Aorta (tissue), 5 donors: ENCODE measurements at places on chromosomes 3 and 15. TPM values are rescaled to one million over a fixed set of nuclear protein-coding genes. Genes with fewer than 3 reads are reported as not detected.

The DUOXA2 gene
- 0.13 TPM for polyA plus RNA-seq

The JMJD7 gene
- 10.5 TPM for polyA plus RNA-seq

DNA sequence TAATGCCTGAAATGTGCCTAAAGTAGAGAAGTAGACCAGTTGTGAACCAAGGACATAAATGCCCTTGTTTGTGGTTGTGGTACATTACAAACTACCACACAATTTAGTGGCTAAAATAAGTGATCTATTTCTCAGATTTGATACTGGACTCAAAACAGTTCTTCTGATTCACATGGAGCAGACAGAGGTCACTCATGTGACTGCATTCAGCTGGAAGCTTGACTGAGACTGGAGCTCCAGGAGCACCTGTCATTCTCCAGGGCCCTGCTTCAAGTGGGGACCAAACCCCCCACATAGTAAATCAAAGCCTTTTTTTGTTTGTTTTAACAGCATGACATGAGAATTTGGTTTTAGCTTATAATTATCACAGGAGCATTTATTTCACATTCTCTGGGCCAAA, 301.2 kb downstream of the OXSM start:
- no peak for DNase-seq

GRCh38 chr15:61248790-61249189, 19.7 kb upstream of the RORA start:
- no peak for DNase-seq

DNA sequence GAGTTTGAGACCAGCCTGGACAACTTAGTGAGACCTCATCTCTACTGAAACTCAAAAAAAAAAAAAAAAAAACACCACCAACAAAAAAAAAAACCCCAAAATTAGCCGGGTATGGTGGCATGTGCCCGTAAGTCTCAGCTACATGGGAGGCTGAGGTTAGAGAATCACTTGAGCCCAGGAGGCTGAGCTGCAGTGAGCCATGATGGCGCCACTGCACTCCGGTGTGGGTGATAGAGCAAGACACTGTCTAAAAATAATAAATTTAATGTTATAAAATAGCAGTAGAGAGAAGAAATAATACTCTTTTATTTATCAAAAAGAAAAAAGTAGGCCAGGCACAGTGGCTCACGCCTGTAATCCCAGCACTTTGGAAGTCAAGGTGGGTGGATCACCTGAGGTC, 17.4 kb downstream of the RCCD1 start:
- DNase-seq, result no peak

- DNase-seq, result no peak
Observed at GRCh38 chr15:57890351-57890750, 175.2 kb downstream of the ALDH1A2 start.

DNA sequence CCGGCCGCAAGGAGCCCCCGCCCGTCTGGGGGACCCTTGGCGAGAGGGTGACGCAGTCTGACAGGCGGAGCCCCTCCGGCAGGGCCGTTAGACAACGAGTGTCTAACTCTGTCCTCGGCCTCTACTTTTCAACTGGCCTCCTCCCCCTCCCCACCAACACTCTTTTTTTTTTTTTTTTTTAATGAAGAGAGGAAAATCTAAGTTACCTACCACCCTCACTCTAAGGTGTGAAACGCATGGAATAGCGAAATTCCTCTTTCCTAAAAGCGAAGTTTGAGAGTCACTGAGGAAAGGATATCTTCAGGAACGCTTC, 521 bp upstream of the SUSD5 start:
- no peak for DNase-seq

GRCh38 chr15:66503780-66504562, 684 bp downstream of the RPL4 start:
- no peak for DNase-seq

- no peak for DNase-seq
Observed at GRCh38 chr3:95289295-95289694, 1226.4 kb downstream of the NSUN3 start.

DNA sequence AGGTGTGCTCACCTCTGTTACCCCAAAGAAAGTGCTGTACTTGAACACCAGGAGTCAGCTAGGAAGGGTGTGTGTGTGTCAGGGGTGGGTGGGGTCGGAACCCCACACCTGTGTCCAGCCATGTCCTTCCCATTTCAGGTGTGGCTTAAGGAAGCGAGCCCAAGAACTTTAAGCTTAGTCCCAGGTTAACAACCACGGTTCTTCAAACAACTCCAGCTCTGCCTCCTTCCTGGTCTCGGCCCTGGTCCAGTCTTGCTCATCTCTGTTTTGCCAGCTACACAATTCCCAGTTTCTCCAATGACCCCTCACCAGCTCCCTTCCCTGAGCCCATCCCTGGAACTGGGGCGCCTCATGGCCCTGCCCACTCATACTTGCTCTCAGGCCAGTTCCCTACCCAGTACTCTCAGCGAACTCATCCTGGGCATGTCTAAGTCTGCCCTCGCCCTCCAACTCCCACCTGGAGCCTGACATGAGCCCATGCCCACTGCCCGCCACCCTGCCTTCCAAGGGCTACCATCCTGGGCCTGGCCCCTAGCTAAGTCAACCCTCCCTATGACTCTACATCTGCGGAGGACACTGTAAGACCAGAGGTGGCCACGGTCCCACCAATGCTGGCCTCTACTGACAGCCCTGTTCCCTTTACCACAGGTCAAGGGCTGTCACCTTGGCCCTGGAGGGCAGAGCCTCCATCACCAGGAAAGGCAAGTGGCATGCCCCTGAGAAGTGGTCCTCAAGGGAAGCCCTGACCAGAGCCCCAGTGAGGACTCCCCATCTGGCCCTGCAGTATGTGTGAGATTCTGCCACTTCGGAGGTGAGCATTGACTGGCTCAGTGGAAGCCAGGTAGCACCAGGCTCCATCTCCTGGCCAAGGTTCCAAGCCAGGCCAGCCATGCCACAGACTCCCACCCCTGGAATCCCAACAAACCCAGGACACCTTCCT, 9.2 kb downstream of the POC1A start:
- DNase-seq, result peak; percentile 61
